Right lobe of liver (tissue), 6 donors: ENCODE measurements at places on chromosomes 16 and 17.

DNA sequence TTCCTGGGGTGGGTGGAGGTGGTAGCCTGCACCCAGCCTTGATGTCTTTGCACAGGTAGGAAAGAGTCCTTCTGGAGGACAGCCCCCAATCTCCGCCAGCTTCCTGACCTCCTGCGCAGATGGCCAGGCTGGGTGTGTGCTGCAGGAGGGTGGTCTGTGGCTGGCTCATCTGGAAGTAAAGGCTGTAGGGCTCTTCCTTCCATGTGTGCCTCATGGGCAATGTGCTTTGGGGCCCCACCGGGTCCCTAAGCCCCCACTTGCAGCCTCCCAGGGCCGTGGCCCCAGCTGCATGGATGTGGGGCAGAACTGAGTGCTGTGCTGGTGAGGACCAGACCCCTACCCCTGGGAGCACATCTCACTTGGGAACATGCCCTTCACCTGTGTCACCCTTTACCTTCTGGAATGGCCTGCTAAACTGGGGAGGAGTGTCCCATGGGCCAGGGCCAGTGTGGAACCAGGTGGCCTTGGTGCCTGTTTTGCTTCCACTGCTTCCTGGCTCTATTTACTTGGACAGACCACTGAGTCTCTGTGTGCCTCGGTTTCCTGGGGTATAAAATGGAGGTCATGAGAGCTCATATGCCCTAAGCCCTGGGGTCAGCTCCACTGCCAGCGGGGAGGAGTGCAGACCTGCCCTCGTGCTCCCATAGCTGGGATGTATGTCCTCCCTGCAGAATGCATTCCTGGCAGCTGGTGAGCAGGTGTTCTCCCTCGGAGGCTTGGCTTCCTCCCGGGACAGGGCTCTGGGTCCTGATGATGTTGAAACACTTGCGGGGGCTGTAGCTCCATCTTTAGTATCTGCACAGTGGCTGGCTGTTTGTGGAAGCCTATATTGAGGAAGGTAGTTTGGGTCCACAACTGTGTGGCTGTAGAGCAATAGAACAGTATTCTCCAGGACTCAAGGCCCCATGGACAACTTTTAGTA is 18.0 kb downstream of the MPRIP start:
- no peak overlapping the region for H3K27ac ChIP-seq
- DNase-seq: peak; percentile 43
- no peaks in the 10 kb centered on the region for H3K27me3 ChIP-seq
- no peak overlapping the region for H3K4me3 ChIP-seq

DNA sequence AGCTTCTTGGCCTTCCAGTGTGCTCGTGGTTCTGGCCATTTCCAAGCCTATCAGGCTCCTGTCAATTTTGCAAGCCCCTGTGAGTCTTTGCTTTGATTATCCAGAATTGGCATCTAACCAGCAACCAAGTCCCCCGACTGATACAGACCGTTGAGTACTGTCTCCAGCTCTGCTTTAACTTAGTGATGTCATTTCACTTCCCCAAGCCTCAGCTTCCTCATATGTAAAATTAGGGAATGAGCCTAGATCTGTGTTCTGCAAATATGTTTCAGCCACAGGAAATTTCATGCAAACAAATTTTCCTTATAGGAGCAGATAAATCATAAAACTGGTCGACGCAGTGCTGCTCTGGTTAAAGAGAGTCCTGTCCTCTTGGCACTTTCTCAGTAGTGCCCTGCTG is 60.1 kb upstream of the WSB1 start:
- H3K27ac ChIP-seq: no peak overlapping the region
- H3K4me3 ChIP-seq: no peak overlapping the region
- DNase-seq: no peak
- H3K27me3 ChIP-seq: no peaks in the 10 kb centered on the region

DNA sequence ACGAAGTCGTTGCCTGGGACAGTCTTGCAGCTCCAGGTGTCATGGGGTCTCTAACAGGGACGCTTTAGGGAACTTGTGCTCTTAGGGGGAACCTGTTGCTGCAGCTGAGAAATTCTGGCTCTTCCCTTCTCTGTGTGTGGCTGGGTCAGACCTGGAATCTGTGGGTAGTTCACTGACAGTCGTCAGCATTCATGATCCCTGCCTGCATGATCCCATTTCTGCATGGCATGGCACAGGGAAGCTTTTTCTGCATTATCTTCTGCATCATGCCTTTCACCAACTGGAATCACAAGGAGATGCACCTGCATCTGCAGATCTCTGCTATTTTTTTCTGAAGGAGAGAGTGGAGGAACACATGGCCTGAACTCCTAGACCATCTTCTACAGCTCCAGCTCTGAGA is 85.6 kb downstream of the SOX9 start:
- DNase-seq: no peak
- H3K27me3 ChIP-seq: no peaks in the 10 kb centered on the region

- no peaks in the 10 kb centered on the region for H3K4me1 ChIP-seq
- H3K27me3 ChIP-seq: no peaks in the 10 kb centered on the region
- no peak overlapping the region for H3K4me3 ChIP-seq
- no peak overlapping the region for H3K27ac ChIP-seq
- peaks cover 29% of the 10 kb centered on the region for H3K36me3 ChIP-seq
- no peak for DNase-seq
These were observed 21.7 kb upstream of the ABCC11 start for GRCh38 chr16:48269011-48269410.

DNA sequence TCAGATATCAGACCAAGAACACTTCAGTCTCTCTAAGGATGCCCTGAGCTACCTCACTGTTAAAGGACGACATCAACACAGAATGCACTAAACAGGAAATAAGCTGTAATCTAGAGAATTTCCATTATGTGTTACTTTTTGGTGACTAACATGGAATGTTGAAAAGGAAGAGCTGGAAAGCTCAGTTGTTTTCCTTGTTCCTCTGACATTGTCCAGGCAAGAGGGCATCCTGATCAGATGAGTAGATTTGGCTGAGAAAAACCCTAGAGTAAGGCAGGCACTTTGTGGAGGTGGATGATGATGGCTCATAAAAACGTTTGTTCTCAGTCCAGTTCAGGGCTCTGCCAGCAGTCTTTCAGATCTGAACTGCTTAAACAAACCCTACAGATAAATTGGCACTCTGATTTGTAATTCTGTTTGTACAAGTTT is 34.0 kb downstream of the DGKE start:
- no peak for DNase-seq
- no peaks in the 10 kb centered on the region for H3K27me3 ChIP-seq
- H3K4me3 ChIP-seq: no peak overlapping the region
- no peak overlapping the region for H3K27ac ChIP-seq

GRCh38 chr16:82796047-82796446 is 169.3 kb downstream of the CDH13 start:
- no peaks in the 10 kb centered on the region for H3K4me1 ChIP-seq
- H3K4me3 ChIP-seq: no peak overlapping the region
- no peaks in the 10 kb centered on the region for H3K36me3 ChIP-seq
- no peak for DNase-seq
- no peak overlapping the region for H3K27ac ChIP-seq
- H3K27me3 ChIP-seq: no peaks in the 10 kb centered on the region

- no peaks in the 10 kb centered on the region for H3K27me3 ChIP-seq
- no peaks in the 10 kb centered on the region for H3K4me1 ChIP-seq
- H3K4me3 ChIP-seq: no peak overlapping the region
These were observed 4.9 kb downstream of the KRT27 start for GRCh38 chr17:40777459-40777858.

- H3K4me1 ChIP-seq: no peaks in the 10 kb centered on the region
- DNase-seq: no peak
- no peak overlapping the region for H3K4me3 ChIP-seq
- no peaks in the 10 kb centered on the region for H3K27me3 ChIP-seq
These were observed 46.6 kb downstream of the PLD6 start for GRCh38 chr17:17159571-17159970.

DNA sequence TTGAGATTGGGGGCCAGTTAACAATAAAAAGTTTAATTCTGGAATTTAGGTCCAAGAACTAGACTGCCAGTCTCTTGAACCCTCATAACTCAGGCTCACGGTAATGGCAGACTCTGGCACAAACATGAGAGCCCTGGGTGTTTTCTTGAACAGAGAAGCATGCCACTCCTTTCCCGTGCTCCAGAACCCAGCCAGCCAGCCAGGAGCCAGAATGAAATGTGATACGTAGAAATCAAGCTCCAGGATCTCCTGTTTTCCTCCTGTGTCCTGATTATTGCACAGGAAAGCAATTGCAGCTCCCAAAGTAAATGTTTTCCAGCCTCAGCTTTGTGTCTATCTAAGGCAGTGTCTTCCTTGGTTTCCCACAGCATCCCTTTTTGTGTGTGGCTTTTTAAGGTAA is 46.2 kb upstream of the NOL11 start:
- no peak overlapping the region for H3K27ac ChIP-seq
- H3K36me3 ChIP-seq: no peaks in the 10 kb centered on the region
- no peak overlapping the region for H3K4me3 ChIP-seq
- DNase-seq: no peak
- no peaks in the 10 kb centered on the region for H3K4me1 ChIP-seq
- H3K27me3 ChIP-seq: no peaks in the 10 kb centered on the region

GRCh38 chr17:76036497-76037261 is 9.6 kb upstream of the EVPL start:
- H3K36me3 ChIP-seq: peaks cover 27% of the 10 kb centered on the region
- DNase-seq: no peak
- H3K27me3 ChIP-seq: no peaks in the 10 kb centered on the region
- H3K27ac ChIP-seq: no peak overlapping the region

GRCh38 chr17:266219-266618 is 84.8 kb upstream of the DOC2B start:
- H3K36me3 ChIP-seq: no peaks in the 10 kb centered on the region
- no peaks in the 10 kb centered on the region for H3K27me3 ChIP-seq
- no peak overlapping the region for H3K27ac ChIP-seq
- no peak overlapping the region for H3K4me3 ChIP-seq
- no peaks in the 10 kb centered on the region for H3K4me1 ChIP-seq
- peak; percentile 23 for DNase-seq

DNA sequence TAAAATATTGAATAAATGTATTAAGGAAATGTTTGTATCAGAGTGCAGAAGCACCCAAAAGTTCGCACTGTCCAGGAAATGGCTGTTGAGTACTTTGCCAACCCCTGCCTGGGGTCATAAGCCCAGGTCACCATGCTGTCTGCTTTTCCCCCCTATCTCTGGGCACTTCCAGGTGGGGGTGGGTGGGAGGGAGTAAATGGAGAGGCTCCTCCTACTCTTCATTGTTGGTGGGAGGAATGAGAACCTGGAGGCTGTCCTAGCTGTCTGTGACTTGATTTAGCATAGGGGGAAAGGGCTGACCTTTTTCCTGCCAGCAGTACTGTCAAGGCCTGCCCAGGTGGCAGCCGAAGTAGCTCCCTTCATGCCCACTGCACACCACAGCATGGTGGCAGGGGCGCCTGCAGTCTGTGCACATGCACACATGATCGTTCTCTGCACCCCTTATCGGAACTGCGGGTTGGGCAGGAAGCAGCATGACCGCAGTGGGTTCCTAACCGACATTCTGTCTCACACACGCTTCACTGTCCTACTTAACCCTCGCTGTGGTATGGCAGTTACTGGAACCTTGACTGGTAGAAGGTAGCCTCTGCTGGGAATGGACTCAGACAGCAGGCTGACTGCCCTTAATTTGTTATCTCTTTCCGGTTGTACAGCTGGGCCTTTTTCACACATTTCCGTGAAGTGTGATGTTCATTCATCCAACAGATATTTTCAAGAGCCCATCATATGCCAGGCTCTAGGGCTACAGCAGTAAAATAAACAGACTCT is 41.5 kb downstream of the LDHD start:
- no peaks in the 10 kb centered on the region for H3K36me3 ChIP-seq
- DNase-seq: no peak
- H3K4me1 ChIP-seq: peaks cover 23% of the 10 kb centered on the region
- no peak overlapping the region for H3K27ac ChIP-seq
- H3K27me3 ChIP-seq: no peaks in the 10 kb centered on the region
- no peak overlapping the region for H3K4me3 ChIP-seq

- H3K4me1 ChIP-seq: no peaks in the 10 kb centered on the region
- DNase-seq: peak; percentile 54
- no peak overlapping the region for H3K27ac ChIP-seq
- no peaks in the 10 kb centered on the region for H3K36me3 ChIP-seq
- no peak overlapping the region for H3K4me3 ChIP-seq
These were observed 68.6 kb upstream of the CBX4 start for GRCh38 chr17:79907850-79908249.
